Cerebellar nuclear complex (tissue), 1 donor: ENCODE measurements at places on chromosomes 4 and X.

- no peak for DNase-seq
Measured at GRCh38 chr4:89556601-89557305, 249.2 kb upstream of the GPRIN3 start.

GRCh38 chr4:154608361-154609252 is 3.8 kb downstream of the FGG start:
- no peak for DNase-seq

DNA sequence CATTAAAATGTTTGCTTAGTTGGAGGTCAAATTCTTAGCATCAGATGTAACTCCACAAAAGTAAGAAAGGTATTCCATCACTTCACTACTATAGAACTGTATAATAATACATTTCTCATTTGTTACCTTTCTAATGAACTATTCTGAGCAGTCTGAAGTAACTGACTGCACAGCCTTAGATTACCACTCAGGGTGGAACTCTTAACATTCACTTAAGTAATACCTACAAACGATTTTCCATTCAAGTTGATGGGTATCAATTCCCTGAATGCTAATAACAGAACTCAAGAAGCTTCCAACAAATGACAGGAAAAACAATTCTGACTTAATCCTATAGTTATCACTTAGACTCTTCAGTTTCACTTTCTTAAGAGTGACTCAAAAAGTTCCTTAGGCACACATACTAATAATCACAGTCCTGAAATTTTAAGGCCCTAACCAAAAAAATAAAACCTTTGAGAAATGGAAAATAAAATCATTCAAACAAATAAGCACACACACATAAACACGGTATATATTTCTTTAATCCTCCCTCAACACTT is 20.9 kb downstream of the HNRNPD start:
- DNase-seq = no peak

GRCh38 chr4:22045051-22045630 is 96.6 kb upstream of the KCNIP4 start:
- DNase-seq = no peak

DNA sequence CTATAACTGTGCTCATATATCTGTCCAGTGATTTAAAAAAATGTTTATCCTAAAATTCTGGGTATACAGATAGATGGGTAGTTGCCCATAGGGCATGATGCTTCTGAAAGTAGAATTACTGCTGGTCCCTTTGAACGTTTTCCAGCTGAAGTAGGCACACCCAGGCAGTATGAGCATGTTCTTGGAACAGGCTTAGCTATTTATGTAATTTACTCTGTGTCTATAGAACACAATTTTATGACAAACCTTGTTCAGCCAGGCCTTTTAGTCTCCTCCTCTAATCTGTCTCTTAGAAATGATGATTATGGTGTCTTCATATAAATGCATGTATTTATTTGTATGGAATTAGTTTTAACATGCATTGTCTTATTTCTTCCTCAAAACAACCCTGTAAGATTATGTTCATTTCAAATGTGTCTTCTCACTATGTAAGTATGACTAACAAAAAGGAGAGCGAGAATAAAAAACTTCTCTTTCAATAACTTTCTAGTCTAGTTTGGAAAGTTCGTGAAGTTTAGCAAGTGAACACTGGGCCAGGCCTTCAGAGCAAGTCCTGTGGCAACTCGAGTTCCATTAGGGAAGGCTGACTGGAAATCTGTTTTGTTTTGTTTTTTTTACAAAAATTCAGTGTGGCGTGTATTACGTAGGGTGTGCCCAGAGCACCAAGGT is 142.0 kb downstream of the AFF1 start:
- no peak for DNase-seq

DNA sequence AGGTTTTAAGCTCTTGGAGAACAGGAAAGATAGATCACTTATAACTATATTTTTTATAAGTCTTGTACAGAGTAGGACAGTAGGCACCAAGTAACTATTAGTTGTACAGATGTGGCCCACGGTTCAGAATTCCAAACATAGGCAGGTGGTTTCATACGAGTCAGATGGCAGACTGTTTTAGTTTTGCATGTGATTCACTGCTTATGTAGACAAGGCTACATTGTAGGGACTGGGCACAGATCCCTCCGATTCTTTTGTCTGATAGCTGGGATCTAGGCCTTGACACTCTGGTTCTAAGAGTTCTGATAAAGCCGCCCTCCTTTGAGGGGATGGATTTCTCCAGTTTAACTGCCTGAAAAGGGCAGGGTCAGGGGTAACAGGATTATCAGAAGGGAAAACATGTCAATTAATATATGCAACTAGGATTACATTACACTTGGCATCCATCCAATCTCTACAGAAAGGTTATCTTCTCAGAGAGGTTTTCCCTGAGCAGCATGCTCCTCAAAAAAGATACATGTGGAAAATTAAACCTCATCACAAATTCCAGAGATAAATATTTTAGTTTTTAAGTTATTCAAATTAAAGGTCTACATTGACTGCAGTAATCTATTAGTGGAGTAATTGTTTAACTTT is 87.8 kb downstream of the SPRY1 start:
- no peak for DNase-seq

GRCh38 chrX:48472225-48472624 is 2.2 kb upstream of the SLC38A5 start:
- no peak for DNase-seq

GRCh38 chr4:8280158-8280875 is 10.8 kb downstream of the HTRA3 start:
- no peak for DNase-seq

- DNase-seq = no peak
Measured at GRCh38 chr4:80767944-80768343, 262.6 kb upstream of the BMP3 start.

DNA sequence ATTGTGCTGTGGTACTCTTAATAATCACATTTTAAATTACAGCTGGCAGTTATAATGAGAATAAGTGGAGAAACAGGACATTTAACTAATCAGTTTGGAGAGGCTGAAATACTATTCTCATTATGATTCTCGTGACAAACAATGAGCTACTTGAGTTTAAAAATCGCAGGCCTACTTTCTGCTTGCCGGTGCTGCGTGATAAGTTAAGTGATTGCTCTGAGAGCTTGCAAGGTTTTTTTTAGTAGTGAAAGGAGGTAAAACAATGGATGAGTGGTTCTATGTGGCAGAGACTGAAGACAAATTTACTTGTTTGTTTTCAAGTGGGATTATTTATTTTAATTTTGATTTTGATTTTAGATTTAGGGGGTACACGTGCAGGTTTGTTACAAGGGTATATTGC is 114.0 kb downstream of the RAPGEF2 start:
- no peak for DNase-seq

GRCh38 chr4:43564107-43564506 is 671.6 kb downstream of the GRXCR1 start:
- DNase-seq = no peak

DNA sequence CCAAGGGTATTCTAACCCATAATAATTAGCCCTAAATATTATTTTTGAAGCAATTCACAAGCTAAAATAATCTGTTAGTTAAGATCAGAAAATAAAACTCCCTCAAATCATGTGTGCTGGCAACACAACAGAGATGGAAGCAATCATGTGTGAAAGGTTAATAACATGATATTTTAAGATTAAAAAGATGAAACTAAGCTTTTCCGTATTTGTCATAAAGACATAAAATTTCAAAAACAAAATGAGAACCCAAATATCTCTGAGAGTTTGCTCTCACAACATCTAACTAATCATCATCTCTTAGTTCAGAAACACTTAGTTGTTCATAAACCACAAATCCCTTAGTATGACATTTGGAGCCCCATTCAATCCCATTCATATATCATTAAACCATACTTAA is 749.1 kb downstream of the CCSER1 start:
- DNase-seq = no peak
